ENCODE measurements at places on chromosomes 7 and 10. TPM values are rescaled to one million over a fixed set of nuclear protein-coding genes. Genes with fewer than 3 reads are reported as not detected.

The SAP25 gene
- total RNA-seq, result 0.13 TPM

The OPN1SW gene
- total RNA-seq, result not detected

The ZNF92 gene
- 2.5 TPM for total RNA-seq

The IRF5 gene
- 0.13 TPM for total RNA-seq

The NUDT13 gene
- 1.1 TPM for total RNA-seq

The GNGT1 gene
- total RNA-seq, result not detected

The COL28A1 gene
- 0.17 TPM for total RNA-seq

The TUBB8 gene
- not detected for total RNA-seq

The CDHR1 gene
- under 0.01 TPM for total RNA-seq

The SLC26A3 gene
- not detected for total RNA-seq

The CDHR3 gene
- total RNA-seq, result 3.1 TPM

The UCN3 gene
- not detected for total RNA-seq

The ASZ1 gene
- total RNA-seq, result not detected

The NAT16 gene
- not detected for total RNA-seq

The SUN1 gene
- 291 TPM for total RNA-seq

The CYP26A1 gene
- not detected for total RNA-seq

The NME8 gene
- not detected for total RNA-seq

The DAGLB gene
- total RNA-seq, result 18.3 TPM

The ARHGEF35 gene
- total RNA-seq, result 1.3 TPM

The OR2AE1 gene
- total RNA-seq, result 0.26 TPM

The DYDC1 gene
- not detected for total RNA-seq

The RNF32 gene
- total RNA-seq, result 0.33 TPM

The ZNF425 gene
- total RNA-seq, result 2.5 TPM

The ZKSCAN1 gene
- 50.1 TPM for total RNA-seq

The UNCX gene
- not detected for total RNA-seq

The HTR7 gene
- total RNA-seq, result 21.2 TPM

The SYCE1 gene
- 0.07 TPM for total RNA-seq

The VWDE gene
- total RNA-seq, result not detected

The SPDYE16 gene
- total RNA-seq, result not detected

The ZNF503 gene
- total RNA-seq, result 19.7 TPM

The TMEM176A gene
- not detected for total RNA-seq

The PTPN12 gene
- total RNA-seq, result 60.6 TPM

The DDC gene
- not detected for total RNA-seq

The LEP gene
- 0.17 TPM for total RNA-seq

The C7orf57 gene
- not detected for total RNA-seq

The NPFFR1 gene
- not detected for total RNA-seq

The ADGRA1 gene
- total RNA-seq, result not detected

The AKR1C4 gene
- total RNA-seq, result not detected

The TMEM254 gene
- 8.7 TPM for total RNA-seq

The POU6F2 gene
- not detected for total RNA-seq

The SGCE gene
- total RNA-seq, result 116 TPM

The SLC35G1 gene
- 2.9 TPM for total RNA-seq

The ASAH2 gene
- total RNA-seq, result 3.2 TPM

The OR2A1 gene
- 0.07 TPM for total RNA-seq

The PRSS37 gene
- total RNA-seq, result not detected

Data from smooth muscle cell of the pulmonary artery (primary cell).